ENCODE measurements at places on chromosomes 3 and 15.

DNA sequence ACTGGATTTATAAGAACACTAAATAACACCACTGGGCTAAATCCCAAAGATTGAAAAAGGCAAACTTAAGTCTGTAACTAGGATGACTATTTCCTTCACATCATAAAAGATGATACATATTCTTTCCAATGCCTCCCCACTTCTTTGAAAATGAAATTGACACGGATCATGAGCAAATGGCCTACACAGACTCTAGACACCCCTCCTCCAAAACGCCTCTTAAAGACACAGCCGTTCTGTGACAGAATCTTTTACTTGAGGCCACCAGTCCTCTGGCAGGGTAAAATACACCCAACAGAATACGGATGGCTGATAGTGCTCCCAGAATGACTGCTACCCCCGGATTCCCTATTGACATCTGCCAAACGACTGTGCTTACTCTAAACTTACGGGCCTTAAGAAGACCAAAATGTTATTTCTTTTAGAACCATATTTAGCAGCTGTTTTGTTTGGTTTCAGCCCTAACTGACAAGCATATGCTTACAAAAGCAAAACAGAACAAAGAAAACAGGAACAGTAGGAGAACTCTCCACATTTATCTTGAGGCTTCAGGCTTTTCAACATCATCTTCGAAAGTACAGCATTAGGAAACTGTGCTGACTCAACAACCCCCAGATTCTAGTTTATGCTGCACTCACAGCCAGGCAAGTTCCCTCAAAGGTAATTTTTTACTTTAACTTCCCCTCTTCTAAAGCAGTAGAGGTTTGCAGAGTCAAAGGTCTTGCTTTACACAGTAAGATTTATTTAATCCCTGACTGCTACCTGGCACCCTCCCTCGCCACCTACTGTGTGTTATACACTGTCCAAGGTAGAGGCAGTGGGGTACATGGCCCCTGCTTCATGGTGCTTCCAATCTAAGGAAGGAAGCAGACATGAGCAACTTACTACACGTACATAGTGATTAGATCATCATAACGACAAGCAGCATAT is 84.3 kb downstream of the TNIK start:
- no peak for DNase-seq

- peak; percentile 23 for DNase-seq
These were observed 775 bp downstream of the ARNT2 start for GRCh38 chr15:80404761-80405553.

DNA sequence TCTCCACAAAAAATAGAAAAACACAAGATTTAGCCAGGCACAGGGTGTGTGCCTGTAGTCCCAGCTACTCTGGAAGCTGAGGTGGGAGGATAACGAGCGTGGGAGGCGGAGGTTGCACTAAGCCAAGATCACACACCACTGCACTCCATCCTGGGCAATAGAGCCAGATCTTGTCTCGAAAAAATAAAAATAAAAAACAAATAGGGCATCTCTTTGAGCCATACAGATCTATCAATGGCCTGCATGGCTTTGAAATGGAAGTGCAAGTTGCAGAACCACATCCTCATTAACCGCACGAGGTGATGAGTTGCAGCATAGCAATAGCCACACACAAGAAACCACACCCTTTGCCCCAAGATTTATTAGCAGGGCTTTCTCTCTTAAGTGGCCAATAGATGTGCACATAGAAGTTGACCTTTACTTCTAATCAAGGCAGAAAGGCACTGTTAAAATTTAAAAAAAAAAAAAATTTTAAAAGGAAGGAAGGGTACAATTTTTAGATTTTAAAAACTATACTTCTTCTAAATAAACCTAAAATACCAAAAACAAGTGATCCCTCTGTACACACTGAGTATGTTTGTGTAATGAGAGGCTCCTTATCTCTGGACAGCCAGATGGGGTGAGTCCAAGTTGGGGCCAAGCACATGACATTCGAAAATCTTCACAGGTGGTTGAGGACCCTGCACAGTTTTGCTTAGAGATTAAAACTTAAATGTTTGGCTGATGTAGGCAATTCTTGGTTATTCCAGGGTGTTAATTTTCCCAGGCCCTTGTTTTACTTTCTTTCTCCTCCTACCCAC is 53.4 kb downstream of the FILIP1L start:
- no peak for DNase-seq

DNA sequence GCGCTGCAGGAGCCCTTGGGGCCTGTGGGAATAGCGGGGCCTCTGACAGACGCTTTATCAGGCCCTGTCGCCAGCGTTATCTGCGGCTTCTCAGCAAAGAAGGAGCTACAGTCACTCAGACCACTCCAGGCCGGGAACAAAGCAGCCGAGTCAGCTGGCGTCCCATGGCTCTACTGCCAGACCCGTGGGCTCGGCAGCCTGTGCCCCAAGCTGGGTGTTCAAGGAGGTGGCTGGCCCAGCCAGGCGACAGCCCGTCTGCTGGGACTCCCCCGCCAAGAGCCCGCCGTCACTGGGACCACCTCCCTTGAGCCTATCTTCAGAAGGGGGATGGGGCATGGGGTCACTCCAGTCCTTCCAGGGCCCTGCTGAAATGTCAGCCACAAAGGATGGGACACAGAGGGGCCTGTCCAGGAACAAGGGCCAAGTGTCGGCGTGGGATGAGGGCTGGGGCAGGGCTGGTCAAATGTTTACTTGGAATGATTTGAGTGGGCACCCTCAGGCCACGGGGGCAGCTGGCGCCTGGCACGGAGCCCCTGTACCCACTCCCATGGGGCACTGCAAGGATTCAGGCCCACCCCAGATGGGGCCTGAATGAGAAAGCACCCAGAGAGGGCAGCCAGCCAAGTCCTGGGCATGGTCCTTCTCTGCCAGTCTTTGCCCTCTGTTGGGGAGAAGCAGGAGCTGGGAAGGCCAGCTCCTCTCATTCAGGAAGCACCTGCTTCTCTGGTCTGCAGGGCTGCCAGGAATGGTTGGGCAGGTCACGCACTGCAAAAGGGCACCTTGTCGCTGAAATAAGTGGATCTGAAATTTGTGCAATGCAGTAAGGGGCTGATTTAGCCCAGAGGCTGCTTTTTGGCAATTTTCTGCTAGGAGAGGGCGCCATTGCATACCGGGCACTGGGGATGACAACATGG is 148.3 kb downstream of the SMAD6 start:
- no peak for DNase-seq

DNA sequence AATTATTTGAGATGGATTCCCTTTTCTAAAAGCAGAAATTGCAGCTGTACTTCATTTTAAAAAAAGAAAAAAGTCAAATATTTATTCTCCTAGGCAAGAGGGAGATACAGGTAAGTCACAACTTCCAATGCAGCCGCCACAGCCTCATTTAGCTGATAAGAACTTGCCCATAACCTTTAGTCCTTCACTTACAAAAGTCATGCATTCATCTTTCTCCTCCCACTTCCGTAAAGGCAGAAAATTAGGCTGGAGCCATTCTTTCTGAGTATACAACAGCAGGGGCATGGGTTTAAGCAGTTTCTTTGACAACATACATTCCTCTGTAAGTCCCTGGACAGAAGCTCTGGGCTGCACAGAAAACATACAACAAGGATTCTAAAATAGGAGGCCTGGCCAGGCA is 4.3 kb downstream of the SUCLG2 start:
- DNase-seq: no peak
